ENCODE measurements at places on chromosomes 5 and 9.

DNA sequence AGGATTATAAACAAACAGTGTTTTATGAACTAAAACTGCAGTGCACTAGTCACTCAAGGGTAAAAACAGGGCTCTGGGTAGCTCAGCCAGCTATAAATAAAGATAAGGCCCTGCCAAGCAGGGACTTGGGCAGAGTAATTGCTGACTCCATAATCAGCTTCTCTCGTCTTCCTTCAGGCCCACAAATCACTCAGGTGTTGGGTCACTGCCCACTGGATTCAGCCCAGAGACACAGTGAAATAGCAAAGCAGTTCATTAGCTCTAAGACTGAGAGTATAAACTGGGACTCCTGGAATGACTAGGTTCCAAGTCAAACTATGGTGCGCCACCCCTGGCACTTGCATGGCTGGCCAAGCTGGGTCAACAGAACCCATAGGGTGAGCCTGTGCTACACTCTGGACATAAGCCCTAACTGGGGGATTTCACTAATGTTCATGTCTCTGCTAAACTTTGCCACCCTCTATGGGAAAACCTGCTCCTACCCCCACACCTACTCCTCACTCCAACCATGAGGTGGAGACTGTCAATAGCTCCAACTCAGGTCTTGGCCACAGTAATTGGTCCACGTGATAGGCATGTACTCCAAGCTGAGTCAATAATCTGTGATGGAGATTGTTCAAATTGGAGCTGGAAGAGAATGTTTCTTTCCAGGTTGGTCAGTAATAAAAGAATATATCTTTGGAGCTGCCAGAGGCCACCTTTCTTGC lies 158.5 kb downstream of the SLIT3 start:
- no peak for DNase-seq

GRCh38 chr9:121242219-121242958 lies 25.6 kb upstream of the GSN start:
- no peak for DNase-seq

DNA sequence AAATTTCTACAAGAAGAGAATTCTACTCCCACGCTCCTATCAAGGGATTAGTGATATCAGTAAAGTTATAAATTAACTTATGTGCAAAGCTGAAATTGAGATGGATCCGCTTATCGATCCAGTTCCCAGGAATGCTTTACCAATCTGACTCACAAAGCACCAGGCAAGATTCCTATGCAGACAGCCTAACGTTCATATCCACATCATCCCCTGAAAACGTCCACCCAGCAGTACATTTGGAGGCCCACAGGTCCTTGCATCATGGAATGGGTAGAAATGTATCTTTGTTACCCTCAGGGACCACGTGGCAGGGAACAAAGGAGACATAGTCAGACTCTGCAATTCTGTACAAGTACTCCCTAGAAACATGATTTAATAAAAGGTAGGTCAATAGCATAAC lies 147.4 kb downstream of the ESM1 start:
- DNase-seq: no peak

GRCh38 chr5:117204404-117204803 lies 629.8 kb upstream of the SEMA6A start:
- DNase-seq: no peak

DNA sequence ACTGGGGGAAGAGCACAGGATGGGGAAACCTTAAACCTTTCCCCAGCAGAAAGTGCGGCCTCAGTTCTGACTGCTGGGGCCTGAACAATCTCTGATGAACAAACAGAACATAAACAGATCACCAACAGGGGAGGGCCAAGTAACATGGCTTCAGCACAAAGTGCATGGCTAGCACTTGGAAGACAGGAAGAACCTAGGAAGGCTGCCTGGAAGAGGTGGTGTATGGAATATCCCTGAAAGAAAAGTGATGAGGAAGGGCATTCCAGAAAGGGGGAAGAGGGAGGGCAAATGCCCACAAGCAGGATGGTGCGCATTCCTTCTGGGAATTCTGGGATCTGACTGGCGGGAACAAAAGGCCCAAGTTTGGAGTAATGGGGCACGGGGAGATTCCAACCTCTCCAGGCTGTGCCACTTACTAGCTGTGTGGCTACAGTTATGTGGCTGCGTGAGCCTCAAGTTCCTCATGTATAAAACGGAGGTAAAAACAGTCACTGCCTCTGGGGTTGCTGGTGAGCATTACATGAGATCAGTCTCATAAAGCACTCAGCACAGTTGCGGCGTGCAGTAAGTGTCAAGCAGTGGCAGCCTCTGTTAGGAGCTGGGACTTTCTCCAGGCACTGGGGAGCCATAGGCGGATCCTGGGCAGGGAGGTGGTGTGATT lies 1.6 kb downstream of the PDGFRB start:
- DNase-seq: no peak

- DNase-seq: no peak
Observed at GRCh38 chr9:112032009-112032408, 135.4 kb downstream of the UGCG start.

Measured in A549 (cell line).